ENCODE measurements at places on chromosomes 16 and 17.
A peak's percentile ranks its signal among the peaks of the same experiment; 100 is the strongest.

DNA sequence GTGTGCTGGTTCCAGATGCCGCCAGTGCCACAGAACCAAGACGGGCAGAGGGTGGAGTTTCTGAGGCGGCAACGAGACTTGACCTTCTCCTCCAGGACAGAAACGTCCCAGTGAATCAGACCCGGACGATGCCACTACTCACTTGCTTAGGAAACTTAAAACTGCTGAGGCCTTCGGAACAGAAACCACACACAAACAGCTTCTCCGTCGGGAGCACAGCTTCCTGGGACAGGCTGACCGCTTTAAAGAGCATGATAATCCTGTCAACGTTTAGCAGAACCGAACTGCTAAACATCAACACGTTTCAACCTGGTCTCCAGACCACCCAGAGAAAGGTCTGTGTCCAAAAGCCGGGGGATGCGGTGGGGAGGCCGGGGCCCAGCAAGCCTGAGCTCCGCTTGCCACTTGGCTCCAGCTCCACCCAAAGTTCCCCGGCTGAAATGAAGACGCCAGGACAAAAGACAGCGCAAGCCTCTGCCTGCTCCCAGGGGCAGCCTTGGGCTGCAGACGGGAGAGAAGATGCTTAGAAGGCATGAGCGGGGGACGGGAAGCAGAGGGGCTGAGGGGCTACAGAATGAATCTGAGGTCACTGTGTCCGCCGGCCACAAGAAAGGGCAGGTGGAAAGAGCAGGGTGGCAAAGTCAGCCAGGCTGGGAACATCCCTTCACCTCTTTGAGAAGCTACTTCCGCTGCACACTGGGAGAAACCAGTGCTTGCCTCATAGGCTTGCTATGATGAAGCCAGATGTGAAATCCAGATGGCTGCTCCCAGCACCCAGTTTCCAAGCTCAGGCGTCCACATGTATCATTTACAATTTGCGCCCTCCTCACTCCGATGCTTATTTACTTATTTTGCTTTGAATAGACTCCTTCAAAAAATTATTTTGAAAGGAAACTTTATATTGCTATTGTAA lies 69.0 kb downstream of the MRM3 start:
- no peak for DNase-seq

DNA sequence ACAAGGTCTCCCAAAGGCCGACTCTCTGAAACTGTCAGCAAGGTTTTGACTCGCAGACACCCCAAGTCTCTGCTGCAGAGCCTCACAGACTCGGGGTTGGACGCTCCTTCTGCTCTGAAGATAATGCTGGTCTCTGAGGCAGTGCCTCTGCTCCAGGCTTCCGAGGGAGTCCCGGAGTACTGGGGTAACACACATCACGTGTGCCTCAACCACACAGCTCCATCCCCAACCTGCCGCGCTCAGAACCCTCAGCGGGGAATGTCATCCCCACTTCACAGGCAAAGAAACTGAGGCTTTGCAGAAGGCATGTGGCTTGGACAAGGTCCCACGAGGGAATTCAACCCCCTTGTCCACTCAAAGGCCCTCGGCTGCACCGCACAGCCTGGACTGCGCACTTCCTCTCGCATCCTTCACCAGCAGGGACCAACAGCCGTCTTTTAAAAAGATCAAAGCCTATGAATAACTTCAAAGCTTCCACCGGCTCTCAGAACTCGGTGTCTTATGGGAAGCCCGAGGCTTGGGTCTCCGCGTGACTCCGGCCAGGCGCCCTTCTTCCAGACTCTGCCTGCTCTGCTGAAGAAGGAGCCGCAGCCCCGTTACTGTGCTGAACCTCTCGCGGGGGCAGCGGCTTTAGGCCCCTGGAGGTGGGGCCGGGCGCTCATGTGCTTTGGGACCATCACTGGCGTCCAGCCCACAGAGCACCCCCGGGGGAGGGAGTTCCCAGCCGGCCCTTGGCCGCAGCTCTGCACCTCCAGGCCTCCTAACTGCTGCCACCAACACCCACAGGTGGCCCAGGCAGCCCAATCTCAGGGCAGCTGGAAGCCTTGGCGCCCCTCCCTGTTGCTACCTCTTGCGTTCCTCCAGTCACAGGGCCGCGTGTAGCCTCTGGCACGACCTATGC lies 2.2 kb downstream of the TMEM204 start:
- DNase-seq: peak; percentile 33

GRCh38 chr17:74814453-74814852 lies 38.3 kb upstream of the NAT9 start:
- DNase-seq: no peak

- DNase-seq: no peak
Measured at GRCh38 chr16:84498223-84498610, 6.2 kb downstream of the MEAK7 start.

DNA sequence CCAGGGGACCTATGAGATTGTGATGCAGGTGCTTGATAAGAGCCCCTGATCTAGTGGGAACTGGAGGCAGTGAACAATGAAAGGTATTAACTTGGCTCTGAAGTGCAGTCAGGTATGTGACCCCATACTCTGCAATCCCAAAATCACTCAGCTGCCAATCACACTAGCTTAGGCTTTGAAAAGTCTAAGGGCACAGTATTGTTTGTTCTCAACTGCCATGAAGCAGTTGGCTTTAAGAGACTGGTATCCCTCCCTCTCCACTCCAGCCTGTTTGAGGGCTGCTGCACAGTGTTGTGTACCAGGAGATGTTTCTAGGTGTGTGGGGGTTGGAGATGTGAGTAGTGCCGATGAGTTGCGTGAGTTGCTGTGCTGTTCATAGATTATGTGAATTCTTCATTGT lies 2.4 kb downstream of the YPEL2 start:
- no peak for DNase-seq

Data from dermis microvascular lymphatic vessel endothelial cell (primary cell).